ENCODE measurements at places on chromosomes 7 and 10.

GRCh38 chr10:78952686-78953085 is 116.1 kb upstream of the ZMIZ1 start:
- no peak for DNase-seq

GRCh38 chr10:113087165-113088029 is 137.3 kb downstream of the TCF7L2 start:
- no peak for DNase-seq

DNA sequence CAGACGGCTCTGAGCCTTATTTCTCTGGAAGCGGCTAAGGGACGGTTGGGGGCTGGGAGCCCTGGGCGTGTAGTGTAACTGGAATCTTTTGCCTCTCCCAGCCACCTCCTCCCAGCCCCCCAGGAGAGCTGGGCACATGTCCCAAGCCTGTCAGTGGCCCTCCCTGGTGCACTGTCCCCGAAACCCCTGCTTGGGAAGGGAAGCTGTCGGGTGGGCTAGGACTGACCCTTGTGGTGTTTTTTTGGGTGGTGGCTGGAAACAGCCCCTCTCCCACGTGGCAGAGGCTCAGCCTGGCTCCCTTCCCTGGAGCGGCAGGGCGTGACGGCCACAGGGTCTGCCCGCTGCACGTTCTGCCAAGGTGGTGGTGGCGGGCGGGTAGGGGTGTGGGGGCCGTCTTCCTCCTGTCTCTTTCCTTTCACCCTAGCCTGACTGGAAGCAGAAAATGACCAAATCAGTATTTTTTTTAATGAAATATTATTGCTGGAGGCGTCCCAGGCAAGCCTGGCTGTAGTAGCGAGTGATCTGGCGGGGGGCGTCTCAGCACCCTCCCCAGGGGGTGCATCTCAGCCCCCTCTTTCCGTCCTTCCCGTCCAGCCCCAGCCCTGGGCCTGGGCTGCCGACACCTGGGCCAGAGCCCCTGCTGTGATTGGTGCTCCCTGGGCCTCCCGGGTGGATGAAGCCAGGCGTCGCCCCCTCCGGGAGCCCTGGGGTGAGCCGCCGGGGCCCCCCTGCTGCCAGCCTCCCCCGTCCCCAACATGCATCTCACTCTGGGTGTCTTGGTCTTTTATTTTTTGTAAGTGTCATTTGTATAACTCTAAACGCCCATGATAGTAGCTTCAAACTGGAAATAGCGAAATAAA is 175.5 kb downstream of the RNF216 start:
- DNase-seq, result no peak

- no peak for DNase-seq
These were observed 60.2 kb downstream of the ZNF467 start for GRCh38 chr7:149713061-149713730.

DNA sequence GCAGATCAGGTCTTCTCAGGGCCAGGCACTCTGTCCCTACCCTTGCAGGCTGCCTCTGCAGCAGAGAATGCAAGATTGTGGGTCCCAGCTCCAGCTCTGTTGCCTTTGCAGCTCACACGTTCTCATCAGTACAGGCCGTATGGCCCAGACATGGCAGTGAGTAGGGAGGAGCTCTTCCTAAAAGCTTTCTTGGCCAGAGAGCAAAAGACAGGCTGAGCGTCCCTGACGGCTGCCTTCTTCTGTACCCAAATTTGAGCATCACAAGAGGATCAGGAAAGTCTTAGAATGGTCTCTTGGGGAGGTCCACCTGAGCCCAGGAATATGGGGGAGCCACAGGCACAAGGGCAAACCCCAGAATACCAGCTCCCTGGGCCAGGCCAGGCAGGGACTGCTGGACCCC is 266.3 kb upstream of the ZMIZ1 start:
- no peak for DNase-seq

GRCh38 chr7:27151341-27151930 is 947 bp downstream of the HOXA3 start:
- DNase-seq, result no peak

DNA sequence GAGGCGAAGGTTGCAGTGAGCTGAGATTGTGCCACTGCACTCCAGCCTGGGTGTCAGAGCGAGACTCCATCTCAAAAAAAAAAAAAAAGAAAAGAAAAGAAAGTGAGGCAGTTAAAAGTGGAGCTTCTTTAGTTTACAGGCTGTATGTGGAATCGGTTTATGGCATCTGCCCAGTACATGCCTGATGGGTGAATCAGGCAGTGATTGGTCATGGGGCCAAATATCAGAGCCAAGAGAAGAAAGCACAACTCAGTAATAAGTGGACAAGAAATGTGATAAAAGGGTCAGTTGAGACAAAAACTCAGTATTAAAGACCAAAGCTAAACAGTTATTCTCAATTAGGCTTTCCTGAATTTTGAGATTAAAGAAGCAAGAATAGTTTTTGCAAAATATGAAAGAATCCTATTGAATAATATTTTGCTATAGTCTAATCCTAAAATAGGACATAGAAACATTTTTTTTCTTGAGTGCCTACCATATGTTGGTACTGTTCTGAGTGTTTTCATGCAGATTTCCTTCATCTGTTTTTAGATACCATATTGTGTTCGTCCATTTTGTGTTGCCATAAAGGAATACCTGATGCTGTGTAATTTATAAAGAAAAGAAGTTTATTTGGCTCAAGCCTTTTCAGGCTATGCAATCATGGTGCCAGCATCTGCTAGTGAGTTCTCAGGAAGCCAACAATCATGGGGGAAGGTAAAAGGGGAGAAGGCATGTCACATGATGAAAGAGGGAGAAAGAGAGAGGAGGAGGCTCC is 14.4 kb downstream of the CDC14C start:
- DNase-seq, result no peak

GRCh38 chr10:125881192-125881591 is at the start of gene DHX32:
DHX32 (minus strand) TSS chr10:125881292; CDS start chr10:125880824, 468 bp downstream.
- no peak for DNase-seq

DNA sequence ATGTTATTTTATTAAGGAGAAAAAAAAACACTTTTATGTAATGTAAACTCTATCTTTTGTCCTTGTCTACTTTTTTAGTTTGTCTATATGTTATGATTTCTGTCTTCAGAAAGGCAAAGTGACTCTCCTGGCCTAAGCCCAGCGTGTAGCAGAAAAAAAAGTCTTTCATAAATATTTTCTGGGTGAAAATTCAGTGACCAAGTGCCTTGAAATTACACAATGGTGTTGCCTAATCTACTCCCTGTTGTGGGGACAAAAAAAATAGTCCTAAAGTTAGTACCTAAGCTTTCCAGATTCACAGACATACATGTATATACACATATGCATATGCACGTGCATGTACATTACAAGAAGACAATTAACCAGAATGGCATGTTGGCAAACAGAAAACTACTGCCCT is 1257.8 kb upstream of the SORCS1 start:
- no peak for DNase-seq

DNA sequence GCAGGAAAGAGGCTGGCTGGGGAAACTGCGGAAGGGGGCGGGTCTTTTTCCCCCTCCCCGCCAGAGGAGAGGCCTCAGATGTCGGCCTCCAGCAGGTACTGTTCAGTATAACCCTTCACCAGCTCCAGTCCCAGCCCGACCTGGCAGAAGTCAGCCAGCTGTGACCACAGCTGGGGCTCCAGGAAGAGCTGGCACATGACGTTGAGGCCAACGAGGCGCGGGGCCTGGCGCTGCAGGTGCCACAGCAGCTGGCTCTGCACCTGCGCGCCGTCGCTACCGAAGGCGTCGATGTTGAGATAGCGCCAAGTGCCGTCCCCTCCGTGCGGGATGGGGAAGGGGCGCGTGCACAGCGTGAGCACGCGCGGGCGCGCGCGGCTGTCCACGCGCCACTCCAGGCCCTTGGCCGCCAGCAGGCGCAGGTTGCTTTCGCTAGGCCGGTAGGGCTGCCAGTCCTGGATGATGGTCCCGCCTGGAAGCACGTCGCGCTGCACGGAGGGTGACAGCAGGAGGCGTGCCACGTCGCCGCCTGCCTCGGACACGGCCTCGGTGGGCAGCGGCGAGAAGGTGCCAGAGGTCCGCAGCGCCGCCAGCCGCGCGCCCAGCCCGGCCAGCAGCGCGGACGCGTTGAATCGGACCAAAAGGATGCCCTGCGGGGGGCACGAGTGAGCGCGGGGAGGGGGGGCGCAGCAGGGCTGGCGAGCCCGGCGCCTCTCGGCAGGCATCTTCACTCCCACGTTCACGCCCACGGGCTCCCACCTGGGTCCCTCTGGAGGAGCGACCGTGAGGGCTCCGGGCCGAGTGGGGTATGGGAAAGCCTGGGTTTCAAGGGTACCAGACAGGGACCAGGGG is 6.9 kb upstream of the VGF start:
- DNase-seq, result peak; percentile 29

GRCh38 chr10:116132780-116133399 is 140.1 kb downstream of the GFRA1 start:
- DNase-seq, result no peak

GRCh38 chr7:122719010-122719578 is 16.4 kb upstream of the RNF148 start:
- no peak for DNase-seq

GRCh38 chr7:25951414-25952260 is 200.4 kb upstream of the NFE2L3 start:
- DNase-seq, result peak; percentile 76

- DNase-seq, result peak; percentile 43
These were observed 7.5 kb downstream of the MNX1 start for GRCh38 chr7:157002819-157003421.

DNA sequence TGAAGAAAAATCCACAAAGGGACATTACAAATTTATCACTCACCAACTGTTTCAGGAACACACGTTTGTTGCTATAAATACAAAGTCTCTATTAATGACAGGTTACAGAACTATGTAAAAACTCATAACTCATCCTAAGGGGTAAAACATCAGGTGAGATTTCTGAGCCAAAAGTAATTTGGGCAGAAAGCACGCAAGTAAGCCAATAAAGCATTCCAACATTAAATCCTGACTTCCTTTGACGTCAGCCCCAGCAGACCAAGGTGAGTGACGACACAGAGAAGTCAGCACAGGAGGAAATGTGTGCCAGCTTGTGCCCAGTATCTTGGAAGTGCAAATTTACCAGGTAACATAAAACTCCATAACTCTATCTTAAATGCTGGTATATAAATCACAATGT is 45.7 kb downstream of the IMMP2L start:
- DNase-seq, result no peak

- no peak for DNase-seq
These were observed 23.5 kb upstream of the NKX6-2 start for GRCh38 chr10:132809232-132810140.

GRCh38 chr7:131497454-131497853 is 59.0 kb downstream of the PODXL start:
- no peak for DNase-seq

DNA sequence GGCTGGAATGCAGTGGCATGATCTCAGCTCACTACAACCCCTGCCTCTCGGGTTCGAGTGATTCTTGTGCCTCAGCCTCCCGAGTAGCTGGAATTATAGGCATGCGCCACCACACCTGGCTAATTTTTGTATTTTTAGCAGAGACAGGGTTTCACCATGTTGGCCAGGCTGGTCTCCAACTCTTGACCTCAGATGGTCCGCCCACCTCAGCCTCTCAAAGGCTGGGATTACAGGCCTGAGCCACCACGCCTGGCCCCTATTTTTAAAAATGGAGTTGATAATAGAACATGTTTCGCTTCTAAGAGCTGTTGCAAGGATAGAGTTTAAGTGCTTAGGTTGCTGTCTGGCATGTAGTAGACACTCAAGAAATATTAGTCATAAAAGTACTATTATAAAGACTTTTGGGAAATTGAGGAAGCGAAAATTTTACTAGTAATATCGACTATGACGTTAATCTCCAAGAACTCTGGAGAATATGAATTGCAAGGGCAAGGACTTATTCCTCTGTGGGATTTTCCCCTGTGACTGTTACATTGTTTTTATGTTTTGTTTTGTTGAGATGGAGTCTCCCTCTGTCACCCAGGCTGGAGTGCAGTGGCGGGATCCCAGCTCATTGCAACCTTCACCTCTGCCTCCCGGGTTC is 7.9 kb downstream of the GTF2I start:
- DNase-seq, result no peak

- DNase-seq, result no peak
These were observed 10.3 kb upstream of the PCBD1 start for GRCh38 chr10:70898687-70899086.

DNA sequence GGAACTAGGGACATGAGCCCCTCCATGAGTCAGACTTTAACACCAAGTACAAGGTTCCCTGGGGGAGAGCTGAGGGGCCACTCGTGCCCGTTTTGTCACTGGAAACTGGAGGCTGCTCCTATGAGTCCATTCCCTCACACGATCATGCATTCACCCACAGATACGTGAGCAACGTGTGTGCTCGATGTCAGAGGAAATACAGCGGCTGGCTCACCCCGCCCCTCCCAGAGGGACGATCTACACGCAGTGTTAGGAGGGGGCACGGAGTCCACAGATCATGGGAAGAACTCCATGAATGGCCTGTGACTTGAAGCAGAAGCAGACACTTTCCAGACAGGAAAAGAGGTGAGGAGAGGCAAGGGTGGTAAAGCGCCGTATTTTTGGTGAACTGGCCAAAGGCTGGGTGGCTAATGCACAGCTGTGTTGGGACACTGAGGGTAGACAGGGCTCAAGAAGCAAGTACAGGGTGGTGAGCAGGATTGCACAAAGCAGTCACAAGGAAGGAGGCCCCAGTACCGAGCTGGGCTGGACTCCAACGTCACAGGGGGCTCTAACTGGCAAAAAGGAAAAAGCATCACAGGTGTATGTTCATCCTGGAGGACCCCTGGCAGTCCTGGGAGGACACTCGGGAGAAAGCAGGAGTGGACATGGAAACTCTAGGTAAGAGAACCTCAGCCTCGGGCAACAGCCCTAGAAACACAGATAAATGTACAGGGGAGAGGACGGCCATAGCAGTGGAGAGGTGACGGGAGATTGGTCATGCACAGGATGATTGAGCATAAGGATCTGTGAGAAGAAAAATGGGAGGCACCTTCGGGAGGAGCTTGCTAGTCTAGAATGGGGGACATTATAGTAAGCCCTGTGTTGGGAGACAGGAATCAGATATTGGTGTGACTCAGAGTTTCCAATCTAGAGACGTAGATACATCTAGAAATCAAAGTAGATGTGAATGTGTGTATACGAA is 41.2 kb downstream of the TNS3 start:
- DNase-seq, result no peak

DNA sequence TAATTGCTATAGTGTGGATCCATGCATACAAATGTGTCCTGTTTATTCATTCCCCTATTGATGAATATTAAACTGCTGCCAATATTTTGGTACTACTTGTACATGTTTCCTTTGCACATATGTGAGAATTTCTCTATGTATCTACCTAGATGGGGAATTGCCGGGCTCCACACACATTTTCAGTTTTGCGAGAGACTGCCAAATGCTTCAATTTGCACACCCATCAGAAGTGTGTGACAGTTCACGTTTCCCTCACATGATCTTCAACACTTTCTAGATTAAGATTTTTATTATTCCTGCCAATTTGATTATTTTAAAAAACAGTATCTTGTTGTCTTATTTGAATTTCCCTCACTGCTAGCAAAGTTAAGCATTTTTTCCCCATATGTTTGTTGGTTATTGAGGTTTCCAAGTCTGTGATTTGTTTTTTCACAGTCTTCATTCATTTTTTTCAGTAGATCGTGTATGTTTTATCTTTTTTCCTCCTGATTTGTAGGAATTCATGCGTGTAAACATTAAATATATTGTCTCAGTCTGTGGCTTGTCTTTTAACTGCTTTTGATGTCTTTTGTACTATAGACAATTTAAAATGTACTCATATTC is 2.4 kb upstream of the KLF14 start:
- no peak for DNase-seq

- no peak for DNase-seq
These were observed 185.0 kb downstream of the TCF7L2 start for GRCh38 chr10:113135025-113135424.

All from NCI-H526 treated with DMSO at 0.1 percent for 48 hours (cell line).